D721Med (cell line): ENCODE measurements at places on chromosomes 2 and 18.
A peak's percentile ranks its signal among the peaks of the same experiment; 100 is the strongest.

DNA sequence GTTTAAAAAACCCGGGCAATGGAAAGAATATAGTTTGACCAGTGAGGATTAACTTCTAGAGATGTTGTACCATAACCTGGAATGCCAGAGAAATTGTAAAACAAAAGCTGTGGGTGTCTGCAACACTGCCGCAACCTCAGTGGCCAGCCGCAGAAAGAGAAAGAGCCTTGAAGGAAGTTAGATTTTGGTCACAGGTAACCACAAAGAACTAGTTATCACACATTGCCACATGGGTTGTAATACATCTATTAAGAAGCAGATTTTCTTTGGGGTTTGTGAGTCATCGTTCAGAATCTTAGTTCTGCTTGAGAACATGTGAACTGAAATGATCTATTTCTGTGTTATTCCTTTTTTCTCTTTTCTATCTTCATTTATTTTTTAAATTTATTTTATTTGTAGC, 222.9 kb upstream of the AGAP1 start:
- no peak for DNase-seq

DNA sequence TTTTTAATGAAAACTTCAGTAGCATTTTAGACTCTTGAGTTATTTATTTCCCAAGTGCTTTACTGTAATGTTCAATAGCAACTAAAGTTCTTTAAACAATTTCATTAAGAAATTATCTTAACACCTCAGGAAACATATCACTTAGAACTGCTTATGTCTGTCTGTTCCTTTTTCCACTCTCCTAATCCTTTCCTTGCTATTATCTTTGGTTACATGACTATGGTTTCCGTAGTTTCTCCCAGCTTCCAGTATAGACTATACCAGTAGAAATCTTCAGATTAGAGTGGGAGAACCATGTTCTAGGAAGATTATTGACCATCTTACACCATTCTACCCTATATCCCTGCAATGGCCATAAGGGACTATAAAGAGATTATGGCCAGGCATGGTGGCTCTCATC, 280.0 kb downstream of the EXOC6B start:
- DNase-seq: no peak

GRCh38 chr2:100009743-100010142, 132.6 kb downstream of the AFF3 start:
- DNase-seq: no peak

DNA sequence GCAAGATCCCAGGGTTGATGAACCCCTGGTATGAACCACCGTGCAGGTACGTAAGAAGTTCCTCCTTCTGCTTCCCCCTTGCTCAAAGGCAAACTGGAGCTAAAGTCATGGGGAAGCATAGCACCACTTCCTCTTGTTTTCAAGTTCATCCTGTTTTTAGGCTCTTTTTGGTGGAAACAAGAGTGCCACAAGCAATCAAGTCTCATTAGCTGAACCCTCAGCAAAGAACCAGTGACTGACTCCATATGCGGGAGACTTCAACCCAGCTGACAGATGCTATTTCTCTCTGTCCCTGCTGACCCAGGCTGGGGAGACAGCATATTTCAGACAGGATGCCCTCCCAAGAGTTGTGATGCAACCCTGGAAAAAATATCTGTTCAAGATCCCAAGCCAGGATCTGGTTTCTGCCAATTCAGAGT, 47.7 kb downstream of the BCL2 start:
- DNase-seq: no peak

DNA sequence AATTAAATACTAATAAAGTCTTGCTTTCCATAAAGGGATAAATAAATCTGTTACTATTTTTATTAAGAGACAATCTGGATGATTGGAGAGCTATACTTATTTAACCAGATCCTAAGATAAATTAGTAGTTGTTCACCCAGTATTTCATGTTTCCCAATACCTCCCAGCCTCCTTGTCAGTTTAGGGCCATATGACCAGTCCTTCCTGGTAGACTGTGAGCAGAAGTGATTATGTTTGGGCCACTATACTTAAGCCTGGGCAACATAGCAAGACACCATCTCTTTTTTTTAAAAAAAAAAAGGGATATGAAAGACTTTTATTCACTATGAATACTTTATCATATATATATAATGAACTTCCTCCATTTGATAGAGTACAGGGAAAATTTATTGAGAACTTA, 48.8 kb upstream of the PPM1B start:
- no peak for DNase-seq

GRCh38 chr18:658001-658946, 821 bp downstream of the TYMS start:
- DNase-seq: peak; percentile 90

DNA sequence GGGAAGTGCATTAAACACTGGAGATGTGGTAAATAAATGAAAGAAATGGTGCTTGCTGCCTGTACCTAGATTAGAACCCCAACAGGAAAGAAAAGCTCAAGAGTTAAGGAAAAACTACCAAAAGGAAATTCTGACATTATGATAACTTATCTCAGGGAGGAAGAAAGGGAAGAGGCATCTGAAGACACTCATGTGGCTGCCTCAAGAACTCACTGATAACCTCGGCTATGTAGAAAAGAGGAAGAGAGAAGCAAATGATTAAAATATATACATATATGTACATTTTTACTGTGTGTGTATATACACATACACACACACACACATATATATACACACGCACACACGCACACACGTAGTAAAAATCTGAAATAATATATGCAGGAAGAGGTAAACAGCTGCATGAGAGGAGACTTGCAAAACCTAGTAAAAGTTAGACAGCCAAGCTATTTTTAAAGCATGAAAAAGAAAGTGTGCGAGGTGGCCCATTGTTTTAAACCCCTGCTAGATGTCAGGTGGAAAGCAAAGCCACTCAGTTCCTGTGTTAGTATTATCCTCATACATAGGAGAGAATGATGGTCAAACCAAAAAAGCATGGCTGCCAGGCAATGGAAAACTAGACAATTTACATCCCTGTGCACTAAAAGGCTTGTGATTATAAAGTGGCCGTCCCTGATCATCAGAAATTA, 483.0 kb upstream of the NRP2 start:
- no peak for DNase-seq

DNA sequence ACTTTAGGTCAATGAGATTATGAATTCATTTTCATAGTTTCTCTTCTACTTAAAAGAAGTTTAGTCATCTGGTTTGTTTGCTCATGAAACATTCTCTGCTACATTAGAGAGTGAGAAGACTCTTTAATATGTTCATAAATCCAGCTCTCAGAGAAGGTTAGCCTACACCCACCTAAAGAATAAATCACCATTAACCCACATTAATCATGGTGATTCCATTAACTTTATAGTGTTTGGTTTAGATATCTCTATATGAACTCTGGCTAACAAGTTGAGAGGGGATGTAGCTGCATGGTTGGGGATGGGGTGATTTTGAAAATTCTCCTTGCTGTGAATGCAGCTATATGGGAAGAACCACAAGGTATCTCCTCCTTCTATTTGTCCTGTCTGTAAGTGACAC, 10.7 kb downstream of the TFPI start:
- DNase-seq: no peak

DNA sequence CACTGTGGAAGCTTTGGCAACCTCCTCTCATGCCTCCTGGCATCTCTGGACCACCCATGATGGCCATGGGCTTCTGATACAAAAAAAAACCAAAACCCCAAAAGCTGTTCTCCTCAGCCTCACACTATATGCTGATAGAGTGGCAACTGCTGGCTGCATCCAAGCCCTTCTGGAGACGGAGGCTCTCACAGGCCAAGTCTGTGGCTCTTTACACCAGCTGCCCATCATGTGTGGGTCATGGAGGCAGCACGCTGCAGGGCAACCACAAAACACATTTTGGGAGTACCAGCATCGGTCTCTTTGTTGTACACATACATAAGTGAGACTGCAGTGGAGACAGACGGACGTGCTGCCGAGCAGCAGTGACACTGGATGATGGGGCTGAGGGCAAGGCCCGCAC, 45.3 kb downstream of the SP110 start:
- DNase-seq: no peak

GRCh38 chr2:97759727-97760407, 46.5 kb downstream of the ZAP70 start:
- no peak for DNase-seq

DNA sequence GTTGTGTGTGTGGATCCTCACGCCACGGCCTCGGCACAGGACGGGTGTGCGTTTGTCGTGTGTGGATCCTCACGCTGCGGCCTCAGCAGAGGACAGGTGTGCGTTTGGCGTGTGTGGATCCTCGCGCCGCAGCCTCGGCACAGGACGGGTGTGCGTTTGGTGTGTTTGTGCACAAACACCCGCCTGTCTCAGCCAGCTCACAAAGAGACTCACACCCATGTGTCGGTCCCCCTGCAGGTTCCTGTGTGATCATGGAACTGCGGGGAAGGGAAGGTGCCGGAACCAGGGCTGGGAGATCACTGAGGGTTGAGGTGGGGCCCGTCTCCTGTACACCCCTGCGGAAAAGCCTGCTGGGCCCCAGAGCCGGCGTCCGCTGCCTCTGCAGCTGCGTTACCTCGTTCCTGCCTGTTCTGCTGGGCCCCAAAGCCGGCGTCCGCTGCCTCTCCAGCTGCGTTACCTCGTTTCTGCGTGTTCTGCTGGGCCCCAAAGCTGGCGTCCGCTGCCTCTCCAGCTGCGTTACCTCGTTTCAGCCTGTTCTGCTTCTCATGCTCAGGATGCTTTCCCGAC, 53.6 kb downstream of the CTDP1 start:
- no peak for DNase-seq

DNA sequence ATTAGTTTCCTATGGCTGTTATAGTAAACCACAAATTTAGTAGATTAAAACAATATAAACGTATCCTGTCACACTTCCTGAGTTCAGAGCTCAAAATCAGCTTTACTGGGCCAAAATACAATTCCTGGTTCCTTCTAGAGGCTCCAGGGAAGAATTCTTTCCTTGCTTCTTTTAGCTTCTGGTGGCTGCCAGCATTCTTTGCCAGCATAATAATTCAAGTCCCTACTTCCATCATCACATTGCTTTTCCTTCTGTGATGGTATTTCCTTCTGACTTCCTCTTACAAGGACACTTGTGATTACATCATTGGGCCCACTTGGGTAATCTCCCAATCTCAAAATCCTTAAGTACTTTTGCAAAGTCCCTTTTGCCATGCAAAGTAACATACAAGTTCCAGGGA, 40.6 kb downstream of the MOB4 start:
- no peak for DNase-seq

GRCh38 chr2:71101656-71102055, 28.4 kb downstream of the MCEE start:
- DNase-seq: no peak

DNA sequence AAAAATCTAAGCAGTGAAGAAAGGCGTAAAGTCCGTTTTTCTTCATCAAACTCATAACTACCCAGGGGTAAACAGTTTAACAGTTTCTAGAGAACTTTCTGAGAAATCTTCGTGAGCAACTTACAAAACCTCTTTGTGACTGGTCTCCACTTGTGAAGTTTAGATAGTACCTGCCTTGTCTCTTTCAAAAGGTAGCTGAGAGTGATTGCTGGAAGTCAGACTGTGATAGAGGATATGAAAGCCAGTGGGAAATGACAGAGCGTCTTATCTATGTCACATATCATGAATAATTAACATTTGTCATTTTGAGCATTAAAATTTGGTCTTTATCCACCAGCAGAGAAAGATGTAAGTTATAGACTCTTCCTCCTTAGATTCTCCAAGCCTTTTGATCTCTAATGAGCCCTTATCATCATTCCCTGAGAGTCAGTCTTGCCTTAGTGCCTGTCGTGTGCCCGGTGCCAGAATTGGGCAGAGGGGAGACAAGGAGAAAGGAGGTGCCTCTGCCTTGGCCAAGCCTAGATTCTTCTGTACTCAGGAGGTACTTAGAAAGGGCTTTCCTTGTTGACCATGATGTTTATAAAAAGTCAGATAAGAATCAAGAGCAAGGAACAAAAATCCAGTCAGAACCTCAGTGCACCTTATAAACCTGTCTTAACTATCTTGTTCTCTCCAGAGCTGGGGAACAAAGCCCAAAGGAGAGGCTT, 205.1 kb upstream of the EPAS1 start:
- no peak for DNase-seq

GRCh38 chr2:105800953-105801635, 56.4 kb downstream of the NCK2 start:
- DNase-seq: no peak

- DNase-seq: no peak
These were observed 419.3 kb upstream of the ACVR2A start for GRCh38 chr2:147425437-147426029.

GRCh38 chr2:15695582-15696330, 104.1 kb downstream of the DDX1 start:
- DNase-seq: no peak
